ENCODE measurements at places on chromosomes 16 and 17. TPM values are rescaled to one million over a fixed set of nuclear protein-coding genes. Genes with fewer than 3 reads are reported as not detected.
A peak's percentile ranks its signal among the peaks of the same experiment; 100 is the strongest.

GRCh38 chr17:81860756-81861568 lies 627 bp upstream of the P4HB start:
- peak; percentile 100 for DNase-seq

DNA sequence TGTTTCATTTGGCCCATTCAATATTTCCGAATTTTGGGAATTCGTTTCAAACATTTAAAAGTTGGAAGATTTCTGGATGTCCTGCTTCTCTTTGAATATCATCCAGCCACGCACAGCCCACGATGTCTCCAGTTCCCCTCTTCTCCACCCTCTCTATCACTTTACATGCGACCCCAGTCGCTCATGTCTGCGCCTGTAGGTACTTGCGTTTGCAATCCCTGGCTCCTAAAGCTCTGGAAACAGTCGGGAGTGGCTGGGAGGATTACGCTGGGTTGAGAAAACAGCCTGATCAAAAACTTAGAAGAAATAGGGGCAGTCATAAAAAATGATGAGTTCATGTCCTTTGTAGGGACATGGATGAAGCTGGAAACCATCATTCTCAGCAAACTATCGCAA lies 1.5 kb upstream of the SBK1 start:
- DNase-seq = no peak

DNA sequence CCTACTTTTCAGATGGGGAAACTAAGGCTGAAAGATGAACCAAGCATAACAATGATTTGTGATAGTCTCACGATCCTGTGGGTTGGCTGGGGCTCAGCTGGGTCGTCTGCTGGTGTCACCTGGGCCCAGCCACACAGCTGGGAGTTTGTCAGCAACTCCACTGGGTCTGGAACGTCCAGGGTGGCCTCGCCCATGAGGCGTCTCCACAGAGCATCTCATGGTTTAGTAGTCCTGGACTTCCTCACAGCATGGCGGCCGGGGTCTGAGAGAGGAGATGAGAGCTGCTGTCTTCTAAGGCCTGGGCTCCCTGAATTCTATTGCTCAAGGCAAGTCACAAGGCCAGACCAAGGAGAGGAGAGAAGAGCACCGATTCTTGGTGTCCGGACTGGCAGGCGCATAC lies 24.1 kb upstream of the WFDC1 start:
- no peak for DNase-seq

DNA sequence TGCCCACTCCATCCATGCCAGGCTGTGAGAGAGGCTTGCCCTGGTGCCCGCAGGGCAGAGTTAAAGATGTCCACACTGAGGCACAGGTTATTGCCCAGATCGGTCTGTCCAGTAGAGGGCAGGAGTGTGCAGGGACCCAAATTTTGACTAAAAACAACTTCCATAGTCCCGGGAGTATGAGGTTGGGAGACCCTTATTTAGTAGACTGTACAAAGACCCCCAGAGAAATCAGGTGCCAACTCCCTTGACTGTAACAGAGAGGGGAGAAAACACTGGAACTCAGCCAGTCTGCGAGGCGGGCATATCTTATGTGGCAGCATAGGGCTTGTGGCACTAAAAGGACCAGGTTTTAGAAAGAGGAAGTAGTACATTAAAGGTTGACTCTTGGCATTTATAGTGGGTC lies 43.4 kb downstream of the HNF1B start:
- no peak for DNase-seq

DNA sequence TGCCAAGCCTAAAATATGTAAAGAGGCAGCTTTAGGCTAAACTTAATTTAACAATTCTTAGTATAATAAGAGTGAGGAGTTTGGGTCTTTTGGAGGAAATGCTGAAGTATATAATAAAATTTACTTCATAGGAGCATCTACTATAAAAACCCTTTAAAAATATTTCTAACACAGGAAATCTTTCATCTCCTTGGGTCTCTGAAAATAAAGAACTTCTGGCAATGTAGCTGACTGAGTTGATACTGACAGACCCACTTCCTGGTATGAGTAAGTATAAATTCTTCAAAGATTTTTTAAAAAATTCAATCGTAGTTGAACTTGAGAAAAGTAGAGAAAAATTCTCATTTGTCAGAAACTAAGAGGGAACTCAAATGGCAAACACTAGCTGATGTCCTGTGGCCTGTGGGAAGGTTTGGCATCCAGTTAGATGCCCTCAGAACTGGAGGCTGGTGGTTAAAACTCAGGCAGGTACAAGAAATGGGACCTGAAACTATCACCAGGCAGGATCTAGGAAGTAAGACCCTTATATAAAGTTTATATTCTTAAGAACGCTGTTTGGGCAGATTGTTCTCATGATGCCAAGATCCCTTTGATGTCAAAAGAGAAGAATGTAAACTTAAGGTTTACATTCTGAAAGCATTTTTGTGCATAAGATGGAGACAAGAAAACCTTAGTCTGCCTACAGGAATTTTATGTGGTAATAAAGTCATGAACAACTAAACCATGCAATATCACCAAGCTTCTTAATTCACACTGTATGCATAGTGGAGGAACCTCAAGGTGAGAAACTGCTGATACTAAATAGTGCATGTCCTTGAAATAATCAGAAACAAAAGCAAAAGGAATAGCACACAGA lies 6.2 kb downstream of the KRTAP4-6 start:
- no peak for DNase-seq

Gene TUBB3
- 8.6 TPM for polyA plus RNA-seq

- DNase-seq = no peak
Observed at GRCh38 chr17:50609380-50610074, 25.2 kb upstream of the ABCC3 start.

Measured in left lung (tissue), 14 donors.